Melanocyte of skin (primary cell): ENCODE measurements at places on chromosomes 1 and 21. TPM values are rescaled to one million over a fixed set of nuclear protein-coding genes. Genes with fewer than 3 reads are reported as not detected.

Gene IL20
- 0.34 TPM in 1 of 2 replicates, not detected in the other for total RNA-seq

Gene HOOK1
- total RNA-seq: under 0.01 TPM in 1 of 2 replicates, not detected in the other

Gene TMEM269
- under 0.01 TPM in 1 of 2 replicates, not detected in the other for total RNA-seq

Gene TNFRSF18
- total RNA-seq: not detected in 2 replicates

Gene PODN
- under 0.01 and 0.34 TPM in 2 replicates for total RNA-seq

Gene LHX8
- not detected in 2 replicates for total RNA-seq

Gene MASP2
- not detected in 2 replicates for total RNA-seq

Gene NUF2
- total RNA-seq: 7.3 and 13.8 TPM in 2 replicates

Gene OXCT2
- total RNA-seq: 0.69 and 1.1 TPM in 2 replicates

Gene CD48
- total RNA-seq: not detected in 2 replicates

Gene LCK
- total RNA-seq: not detected in 2 replicates

Gene PLEKHN1
- total RNA-seq: not detected in 2 replicates

Gene AK5
- 17.2 and 38.9 TPM in 2 replicates for total RNA-seq

Gene BTBD8
- total RNA-seq: 1.0 and 3.6 TPM in 2 replicates

Gene CHD5
- under 0.01 TPM in 2 replicates for total RNA-seq

Gene PLCH2
- total RNA-seq: under 0.01 TPM in 1 of 2 replicates, not detected in the other

Gene TFAP2E
- total RNA-seq: 0.69 and 1.5 TPM in 2 replicates

Gene KCNN3
- under 0.01 TPM in 2 replicates for total RNA-seq

Gene HDAC1
- 104 and 105 TPM in 2 replicates for total RNA-seq

Gene FMO4
- total RNA-seq: 4.2 and 4.3 TPM in 2 replicates

Gene C1orf216
- 31.0 and 35.6 TPM in 2 replicates for total RNA-seq

Gene RGS1
- total RNA-seq: 0.77 and 3.7 TPM in 2 replicates

Gene UTP11
- 54.3 and 93.3 TPM in 2 replicates for total RNA-seq
